ENCODE measurements at places on chromosomes 16 and 17.
A peak's percentile ranks its signal among the peaks of the same experiment; 100 is the strongest.

DNA sequence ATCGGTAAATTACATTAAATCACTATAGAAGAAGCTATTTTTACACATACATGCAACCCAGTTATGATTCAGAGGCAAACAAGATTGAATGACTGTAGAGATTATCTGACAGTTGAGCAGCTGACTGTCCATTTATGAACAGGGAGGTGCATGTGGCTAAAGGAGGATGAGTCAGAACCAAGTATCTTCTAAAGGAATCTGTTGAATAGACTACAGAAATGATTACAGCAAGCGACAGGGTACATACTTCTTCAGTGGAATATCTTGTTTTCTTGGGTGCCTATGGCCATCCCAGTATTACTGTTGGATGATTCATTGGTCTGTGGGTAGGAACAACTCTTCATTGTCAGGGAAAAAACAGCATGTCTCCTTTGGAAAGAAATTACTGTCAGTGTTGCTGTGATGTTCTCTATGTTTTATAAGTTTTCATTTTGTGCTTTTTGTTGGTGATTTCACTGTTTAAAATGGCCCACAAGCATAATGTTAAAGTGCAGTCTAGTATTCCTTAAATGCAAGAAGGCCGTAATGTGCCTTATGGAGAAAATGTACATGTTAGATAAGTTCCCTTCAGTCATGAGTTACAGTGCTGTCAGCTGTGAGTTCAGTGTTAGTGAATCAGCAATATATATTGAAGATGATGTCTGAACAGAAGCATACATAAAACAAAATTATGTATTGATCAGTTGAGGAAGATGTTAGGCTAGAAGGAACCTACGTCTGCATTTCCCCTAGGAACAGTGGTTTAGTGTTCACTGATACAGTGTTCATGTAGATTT lies 27.0 kb downstream of the CBFB start:
- DNase-seq: no peak

- DNase-seq: no peak
These were observed 26.7 kb upstream of the ITGB4 start for GRCh38 chr17:75694536-75694935.

DNA sequence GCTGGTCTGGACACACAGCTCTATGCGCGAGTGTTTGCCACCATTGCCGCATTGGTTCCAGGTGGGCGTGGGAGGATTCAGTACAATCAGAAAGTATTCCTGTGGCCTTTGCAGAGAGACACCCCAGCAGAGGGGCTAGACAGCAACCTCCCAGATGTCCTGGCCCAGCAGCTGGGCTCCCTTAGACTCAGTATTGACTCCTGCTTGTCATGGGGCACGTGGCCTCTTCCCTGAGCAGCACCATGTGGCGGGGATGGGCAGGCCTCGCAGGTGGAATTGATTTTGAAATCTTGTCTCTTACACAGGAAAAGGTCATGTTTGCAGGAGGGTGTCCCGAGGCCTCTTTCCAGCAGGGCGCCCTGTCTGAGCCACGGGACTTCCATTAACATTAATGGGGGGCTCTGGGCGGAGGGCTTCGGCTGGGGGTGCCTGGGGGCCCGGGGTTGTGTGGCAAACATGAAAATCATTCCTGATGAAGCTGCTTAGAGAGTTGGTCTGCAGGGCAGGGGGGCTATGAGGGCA lies 96.4 kb downstream of the C16orf78 start:
- DNase-seq: peak; percentile 33

GRCh38 chr16:87006789-87007745 lies 310.1 kb downstream of the C16orf95 start:
- DNase-seq: no peak

GRCh38 chr16:23334457-23334853 lies 32.4 kb downstream of the SCNN1B start:
- no peak for DNase-seq

DNA sequence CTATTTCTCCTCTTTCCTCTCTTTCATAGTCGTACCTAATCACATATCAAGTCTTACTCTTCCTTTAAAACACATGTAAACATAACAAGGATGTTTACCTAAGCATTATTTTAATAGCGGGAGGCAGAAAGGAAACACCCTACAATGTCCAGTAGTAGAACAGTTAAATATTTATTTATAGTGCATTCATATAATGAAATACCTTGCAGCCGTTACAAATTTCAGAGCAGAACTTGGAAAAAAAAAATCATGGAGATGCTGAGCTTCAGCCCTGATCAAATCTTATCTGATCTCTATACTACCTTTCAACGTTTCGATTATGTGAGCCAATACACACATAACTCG lies 39.6 kb downstream of the GRB2 start:
- no peak for DNase-seq

DNA sequence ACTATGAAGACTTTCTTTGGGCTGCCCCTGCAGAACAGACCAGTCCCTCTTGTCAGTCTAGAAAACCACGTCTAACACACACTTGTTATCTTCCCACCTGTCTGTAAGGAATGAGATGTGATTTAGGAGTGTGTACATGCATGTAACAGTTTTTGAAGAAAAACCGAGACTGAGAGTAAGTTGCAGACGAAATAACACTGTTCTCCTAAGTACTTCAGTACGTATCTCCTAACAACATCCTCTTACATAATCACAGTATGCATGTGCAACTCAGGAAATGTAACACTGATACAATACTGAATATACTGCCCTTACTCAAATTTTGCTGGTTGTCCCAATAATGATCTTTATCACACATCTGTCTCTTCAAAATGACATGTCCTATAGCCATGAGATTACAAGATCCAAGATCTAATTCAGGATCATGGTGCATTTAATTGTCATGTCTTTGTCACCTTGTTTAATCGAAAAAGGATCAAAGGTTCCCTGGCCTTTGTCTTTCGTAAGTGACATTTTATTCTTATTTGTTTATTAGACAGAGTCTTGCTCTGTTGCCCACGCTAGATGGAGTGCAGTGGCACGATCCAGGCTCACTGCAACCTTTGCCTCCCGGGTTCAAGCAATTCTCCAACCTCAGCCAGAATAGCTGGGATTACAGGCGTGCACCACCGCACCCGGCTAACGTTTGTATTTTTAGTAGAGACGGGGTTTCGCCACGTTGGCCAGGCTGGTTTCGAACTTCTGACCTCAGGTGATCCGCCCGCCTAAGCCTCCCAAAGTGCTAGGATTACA lies 25.6 kb downstream of the CREBBP start:
- no peak for DNase-seq

DNA sequence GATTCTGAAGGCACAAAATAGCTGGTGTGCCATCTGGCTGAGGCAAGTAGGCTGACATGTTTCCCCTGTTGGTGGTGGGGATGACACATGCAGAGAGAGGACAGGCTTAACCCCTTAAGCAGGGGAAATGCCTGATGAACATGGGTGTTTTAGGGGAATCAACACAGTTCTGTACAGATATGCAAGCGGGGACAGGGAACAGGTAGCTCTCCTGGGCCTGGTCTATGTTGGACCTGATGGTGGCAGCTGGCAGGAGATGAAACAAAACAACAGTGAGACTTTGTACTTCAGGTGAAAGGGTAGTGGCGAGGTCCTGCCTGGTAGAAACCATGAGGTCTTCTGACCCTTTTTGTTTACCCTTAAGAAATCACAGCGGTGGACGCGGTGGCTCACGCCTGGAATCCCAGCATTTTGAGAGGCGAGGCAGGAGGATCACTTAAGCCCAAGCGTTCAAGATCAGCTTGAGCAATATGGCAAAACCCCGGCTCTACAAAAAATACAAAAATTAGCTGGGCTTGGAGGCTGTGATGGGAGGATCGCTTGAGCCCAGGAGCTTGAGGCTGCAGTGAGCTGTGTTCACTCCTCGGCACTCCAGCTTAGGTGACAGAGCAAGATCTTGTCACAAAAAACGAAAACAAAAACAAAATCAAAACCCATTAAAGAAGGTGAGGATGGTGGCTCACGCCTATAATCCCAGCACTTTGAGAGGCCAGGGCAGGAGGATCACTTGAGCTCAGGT lies 10.5 kb downstream of the OR1F1 start:
- no peak for DNase-seq

DNA sequence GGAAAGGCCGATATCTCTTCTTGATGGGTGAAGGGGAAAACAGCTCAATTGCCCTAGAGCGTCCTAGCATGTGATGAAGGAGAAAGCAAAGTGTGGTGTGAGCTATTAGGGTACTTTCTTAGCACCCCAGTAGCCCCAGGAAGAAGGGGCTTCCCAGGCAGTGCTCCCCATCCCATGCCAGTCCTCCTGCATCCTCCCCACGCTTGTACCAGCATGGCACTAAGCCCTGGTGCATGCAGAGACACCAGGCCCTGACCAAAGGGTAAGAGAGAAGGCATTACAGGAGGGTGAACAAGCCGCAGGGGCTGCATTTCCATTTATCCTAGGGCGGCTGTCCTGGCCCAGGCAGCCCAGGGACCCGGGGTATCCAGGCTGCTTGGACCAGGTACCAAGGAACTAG lies 3.1 kb downstream of the CYB561 start:
- no peak for DNase-seq

- DNase-seq: no peak
These were observed 670.5 kb upstream of the SALL1 start for GRCh38 chr16:51821527-51821926.

GRCh38 chr17:59424331-59424730 lies 92.9 kb downstream of the YPEL2 start:
- no peak for DNase-seq
